Upper lobe of left lung (tissue), 6 donors: ENCODE measurements at places on chromosomes 7 and 10. TPM values are rescaled to one million over a fixed set of nuclear protein-coding genes. Genes with fewer than 3 reads are reported as not detected.

DNA sequence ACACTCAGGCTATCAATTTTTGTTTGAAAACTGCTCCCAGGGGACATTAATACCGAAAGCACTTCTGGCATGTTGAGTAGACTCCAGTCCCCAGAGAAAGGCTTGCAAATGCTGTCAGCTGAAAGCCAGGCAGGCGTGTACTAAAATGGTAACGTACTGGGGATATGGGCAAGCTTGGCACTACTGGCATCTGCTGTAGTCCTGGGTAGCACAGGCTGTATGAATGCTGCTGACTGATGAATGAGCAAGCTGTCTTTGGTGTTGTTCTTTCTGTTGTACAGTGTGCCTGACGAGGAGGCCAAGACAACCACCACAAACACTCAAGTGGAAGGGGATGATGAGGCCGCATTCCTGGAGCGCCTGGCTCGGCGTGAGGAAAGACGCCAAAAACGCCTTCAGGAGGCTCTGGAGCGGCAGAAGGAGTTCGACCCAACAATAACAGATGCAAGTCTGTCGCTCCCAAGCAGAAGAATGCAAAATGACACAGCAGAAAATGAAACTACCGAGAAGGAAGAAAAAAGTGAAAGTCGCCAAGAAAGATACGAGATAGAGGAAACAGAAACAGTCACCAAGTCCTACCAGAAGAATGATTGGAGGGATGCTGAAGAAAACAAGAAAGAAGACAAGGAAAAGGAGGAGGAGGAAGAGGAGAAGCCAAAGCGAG is 53.5 kb upstream of the AGBL3 start:
- H3K4me3 ChIP-seq, result no peak overlapping the region
- no peak for DNase-seq
- H3K36me3 ChIP-seq, result no peaks in the 10 kb centered on the region
- H3K27me3 ChIP-seq, result no peaks in the 10 kb centered on the region
- H3K4me1 ChIP-seq, result peaks cover 3% of the 10 kb centered on the region
- no peak overlapping the region for H3K27ac ChIP-seq

DNA sequence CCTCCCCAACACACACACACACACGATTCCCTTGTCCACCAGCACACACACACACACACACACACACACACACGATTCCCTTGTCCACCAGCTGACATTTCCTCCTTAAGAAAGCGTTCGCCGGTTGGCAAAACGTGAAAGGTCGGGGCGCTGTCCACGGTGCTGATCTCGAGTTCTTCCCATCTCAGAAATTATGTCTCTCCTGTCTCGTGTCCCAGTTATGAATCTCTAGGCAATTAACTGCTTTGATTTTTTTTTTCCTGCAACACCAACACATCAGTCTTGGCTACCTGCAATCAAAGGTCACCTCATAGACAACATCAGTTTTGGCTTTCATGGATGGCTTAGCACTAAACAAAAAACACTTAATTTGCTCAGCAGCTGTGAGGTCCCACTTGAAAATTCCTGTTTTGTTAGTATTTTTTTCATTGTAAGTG is 1.9 kb downstream of the INA start:
- DNase-seq, result no peak
- no peak overlapping the region for H3K27ac ChIP-seq
- H3K4me3 ChIP-seq, result no peak overlapping the region
- H3K4me1 ChIP-seq, result peaks cover 8% of the 10 kb centered on the region

Gene FOXP2
- 7.3 TPM for total RNA-seq

DNA sequence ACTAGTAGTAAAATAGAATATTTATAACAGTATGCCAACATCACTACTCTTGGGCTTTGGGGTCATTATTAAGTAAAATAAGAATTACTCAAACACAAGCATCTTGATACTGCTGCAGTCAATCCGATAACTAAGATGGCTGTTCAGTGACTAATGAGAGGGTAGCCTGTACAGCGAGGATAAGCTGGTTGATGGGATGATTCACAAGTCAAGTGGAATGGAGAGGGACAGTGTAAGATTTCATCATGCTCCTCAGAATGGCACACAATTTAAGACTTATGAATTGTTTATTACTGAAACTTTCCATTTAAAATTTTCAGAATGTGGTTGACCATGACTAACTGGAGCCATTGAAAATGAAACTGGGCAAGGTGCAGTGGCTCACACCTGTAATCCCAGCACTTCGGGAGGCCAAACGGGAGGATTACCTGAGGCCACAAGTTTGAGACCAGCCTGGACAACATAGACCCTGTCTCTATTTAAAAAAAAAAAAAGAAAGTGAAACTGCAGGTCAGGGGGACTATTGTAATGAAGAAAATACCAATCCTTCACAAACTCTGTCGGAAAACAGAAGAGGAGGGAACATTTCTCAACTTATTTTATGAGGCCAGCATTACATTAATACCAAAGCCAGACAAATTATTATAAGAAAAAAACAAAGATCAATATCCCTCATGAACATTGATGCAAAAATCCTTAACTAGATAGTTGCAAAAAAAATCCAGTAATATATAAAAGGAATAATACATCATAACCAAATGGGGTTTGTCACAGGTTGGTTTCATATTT is 11.2 kb downstream of the AVL9 start:
- H3K4me3 ChIP-seq, result no peak overlapping the region
- H3K27me3 ChIP-seq, result no peaks in the 10 kb centered on the region
- H3K36me3 ChIP-seq, result no peaks in the 10 kb centered on the region
- no peak overlapping the region for H3K27ac ChIP-seq
- peaks cover 20% of the 10 kb centered on the region for H3K4me1 ChIP-seq

GRCh38 chr10:88089498-88089897 is 226.1 kb downstream of the PTEN start:
- no peaks in the 10 kb centered on the region for H3K27me3 ChIP-seq
- H3K4me3 ChIP-seq, result no peak overlapping the region
- peaks cover 5% of the 10 kb centered on the region for H3K4me1 ChIP-seq
- DNase-seq, result no peak
- no peaks in the 10 kb centered on the region for H3K36me3 ChIP-seq
